Foreskin keratinocyte (primary cell): ENCODE measurements at places on chromosomes 4 and X.
A peak's percentile ranks its signal among the peaks of the same experiment; 100 is the strongest.

- peak; percentile 65 for DNase-seq
These were observed 67.7 kb downstream of the THOC2 start for GRCh38 chrX:123665197-123665596.

DNA sequence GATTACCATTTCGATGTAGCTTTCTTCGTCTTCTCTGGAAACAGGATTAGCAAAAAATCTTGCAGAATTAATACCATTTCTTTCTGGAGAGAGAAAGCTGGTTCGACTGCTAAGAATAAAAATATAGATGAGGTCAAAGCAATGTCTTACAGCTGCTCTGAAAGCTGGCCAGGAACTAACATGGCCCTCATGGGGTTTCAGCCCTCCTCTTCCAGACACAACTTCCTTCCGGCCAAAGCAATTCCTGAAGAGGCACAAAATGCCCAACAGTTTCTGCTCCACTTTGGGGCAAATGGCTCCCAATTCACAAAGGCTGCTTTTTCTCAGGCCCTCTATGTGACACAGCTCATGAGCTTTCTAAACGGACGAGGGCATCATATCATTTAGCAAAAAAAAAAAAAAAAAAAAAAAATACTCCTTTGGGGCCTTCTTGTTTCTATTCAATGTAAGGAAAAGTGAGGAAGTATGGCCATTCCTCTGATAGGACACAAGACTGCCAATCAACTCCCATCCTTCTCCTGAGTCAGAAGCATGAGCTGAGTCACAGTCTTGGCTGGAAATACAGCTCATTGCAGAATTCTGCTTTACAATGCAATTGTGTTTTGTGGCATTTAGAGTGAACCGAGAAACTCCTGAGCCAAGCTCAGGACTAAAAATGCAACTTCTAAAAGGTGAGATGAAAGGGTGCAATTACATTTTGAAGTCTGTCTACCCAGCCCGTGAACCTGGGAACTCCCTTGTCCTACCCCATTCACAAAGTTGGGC lies 42.7 kb upstream of the CTAG2 start:
- peak; percentile 60 for DNase-seq

DNA sequence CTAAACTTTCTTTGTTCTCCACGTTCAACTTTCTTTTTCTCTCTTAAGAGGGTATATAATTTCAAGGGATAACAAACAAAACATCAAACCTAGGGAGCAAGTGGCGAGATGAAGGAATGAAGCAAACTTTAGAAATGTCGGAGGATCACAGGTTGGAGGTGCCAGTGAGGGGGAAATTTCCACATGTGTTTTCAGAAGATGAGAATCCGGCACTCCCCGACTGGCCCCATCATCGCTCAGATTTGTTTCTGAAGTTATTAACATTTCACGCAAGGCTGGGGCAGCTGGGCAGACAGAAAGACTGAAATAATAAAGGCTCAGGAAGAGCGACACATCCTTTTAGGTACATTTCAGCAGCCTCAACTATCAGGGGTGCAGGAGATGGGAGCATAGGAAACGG lies 134.9 kb downstream of the SMIM20 start:
- no peak for DNase-seq

GRCh38 chrX:631802-632365 lies 1.3 kb downstream of the SHOX start:
- DNase-seq = no peak

DNA sequence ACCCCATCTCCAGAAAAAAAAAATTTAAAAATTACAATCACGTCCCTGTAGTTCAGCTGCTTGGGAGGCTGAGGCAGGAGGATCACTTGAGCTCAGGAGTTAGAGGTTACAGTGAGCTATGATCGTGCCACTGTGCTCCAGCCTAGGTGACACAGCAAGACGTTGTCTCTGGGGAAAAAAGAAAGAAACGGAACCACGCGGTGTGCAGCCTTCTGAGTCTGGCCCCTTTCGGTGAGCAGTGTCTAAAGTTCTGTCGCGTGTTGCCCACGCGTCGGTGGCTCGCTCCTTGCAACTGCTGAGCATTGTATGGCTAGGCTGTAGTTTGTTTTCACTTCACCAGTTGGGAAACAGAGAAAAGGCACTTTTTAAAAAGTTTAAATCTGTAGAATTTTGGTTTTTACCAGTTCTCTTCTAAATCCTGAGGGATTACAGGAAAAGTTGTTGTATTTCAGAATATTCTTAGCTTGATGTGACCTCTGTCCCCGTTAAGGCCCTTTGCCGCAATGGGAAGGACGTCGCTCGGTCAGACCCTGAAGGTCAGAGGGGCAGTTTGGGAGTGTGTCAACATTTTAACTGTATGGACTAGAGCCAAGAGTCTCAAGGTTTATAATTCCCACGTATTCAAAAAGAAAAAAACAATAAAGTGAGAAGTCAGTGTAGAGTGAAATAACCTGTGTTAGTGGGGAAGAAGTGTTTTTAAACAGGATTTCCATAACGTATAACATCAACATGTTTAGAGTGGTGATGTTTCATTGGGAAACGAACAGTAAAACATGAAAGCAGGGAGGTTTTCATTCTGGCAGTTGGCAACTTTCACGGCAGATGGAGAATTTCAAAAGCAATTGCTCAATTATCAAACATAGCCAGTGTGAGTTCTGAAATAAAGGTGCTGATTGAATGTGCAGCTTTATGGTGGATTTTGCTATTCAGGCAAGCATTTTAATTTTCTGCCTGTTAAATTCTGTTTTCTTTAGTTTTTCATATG lies 45.8 kb upstream of the MSANTD1 start:
- no peak for DNase-seq

DNA sequence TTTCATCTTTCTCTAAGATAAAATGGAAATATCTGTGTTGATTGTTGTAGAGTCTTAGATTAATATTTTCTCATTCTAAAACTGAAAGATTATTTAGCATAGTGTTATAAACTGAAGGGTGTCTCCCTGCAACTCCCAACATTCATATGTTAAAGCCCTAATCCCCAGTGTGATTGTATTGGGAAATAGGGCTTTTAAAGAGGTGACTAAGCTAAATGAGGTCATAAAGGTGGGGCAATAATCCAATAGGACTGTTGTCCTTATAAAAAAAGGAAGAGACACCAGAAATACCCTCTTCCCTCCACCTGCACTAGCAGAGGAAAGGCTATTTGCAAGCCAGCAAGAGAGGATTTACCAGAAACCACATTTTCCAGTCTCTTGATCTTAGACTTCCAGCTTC lies 1626.4 kb downstream of the C4orf33 start:
- DNase-seq = peak; percentile 58

DNA sequence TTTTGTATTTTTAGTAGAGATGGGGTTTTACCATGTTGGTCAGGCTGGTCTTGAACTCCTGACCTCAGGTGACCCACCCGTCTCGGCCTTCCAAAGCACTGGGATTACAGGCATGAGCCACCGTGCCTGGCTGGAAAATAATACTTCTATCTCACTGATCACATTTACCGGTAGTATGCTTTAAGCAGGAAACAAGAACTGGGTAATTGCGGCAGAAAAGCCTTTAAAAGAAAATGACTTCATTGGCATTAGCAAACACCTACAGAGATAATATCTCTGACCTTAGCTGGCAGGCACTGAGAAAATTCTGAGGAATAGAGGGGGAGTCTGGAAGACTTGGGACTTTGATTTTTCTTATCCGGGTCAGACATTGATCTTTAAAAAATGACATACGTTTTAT lies 78.5 kb downstream of the SHROOM3 start:
- DNase-seq = no peak

- no peak for DNase-seq
These were observed 65.8 kb downstream of the PDLIM5 start for GRCh38 chr4:94517492-94517891.

- DNase-seq = no peak
These were observed 179.6 kb downstream of the TMA16 start for GRCh38 chr4:163673848-163674697.

GRCh38 chr4:101136373-101137370 lies 210.7 kb downstream of the PPP3CA start:
- DNase-seq = no peak

GRCh38 chr4:182188622-182189021 lies 54.6 kb upstream of the TENM3 start:
- no peak for DNase-seq

GRCh38 chrX:47231167-47231566 lies 1.6 kb upstream of the USP11 start:
- DNase-seq = no peak

DNA sequence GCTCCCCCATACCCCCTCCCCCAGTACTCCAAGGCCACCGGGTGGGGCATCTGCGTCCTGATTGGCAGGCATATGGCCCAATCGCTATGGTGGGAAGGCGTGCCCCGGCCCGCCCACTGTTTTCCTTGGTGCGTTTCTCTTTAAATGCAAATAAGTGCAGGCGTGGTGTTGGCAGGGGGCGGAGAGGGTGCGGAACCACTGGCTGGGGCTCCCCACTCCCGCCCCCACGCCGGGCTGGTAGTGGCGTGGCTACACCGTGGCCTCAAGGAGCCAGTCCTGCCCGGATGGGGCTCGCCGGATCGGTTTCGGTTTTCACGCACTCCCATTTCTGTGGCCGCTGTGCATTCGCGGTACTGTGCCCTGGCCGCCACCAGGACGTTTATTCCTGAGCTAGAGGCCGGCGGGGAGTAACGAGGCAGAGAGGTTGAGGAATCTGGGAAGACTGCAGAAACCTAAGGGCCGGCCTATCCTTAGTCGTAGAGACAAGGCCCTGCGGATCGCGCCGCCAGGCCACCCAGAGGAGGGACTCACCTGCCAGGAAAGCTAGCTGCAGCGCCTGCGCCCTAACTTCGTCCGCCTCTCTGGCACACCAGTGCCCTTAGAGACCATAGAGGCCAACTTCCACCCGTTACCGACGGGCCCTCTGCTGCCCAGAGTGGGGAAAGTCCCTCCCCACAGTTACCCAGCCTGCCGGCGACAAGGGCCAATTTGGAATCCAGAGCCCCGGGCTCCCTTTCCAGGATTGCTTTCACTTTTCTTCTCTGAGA lies 410 bp upstream of the AMER1 start:
- peak; percentile 82 for DNase-seq

DNA sequence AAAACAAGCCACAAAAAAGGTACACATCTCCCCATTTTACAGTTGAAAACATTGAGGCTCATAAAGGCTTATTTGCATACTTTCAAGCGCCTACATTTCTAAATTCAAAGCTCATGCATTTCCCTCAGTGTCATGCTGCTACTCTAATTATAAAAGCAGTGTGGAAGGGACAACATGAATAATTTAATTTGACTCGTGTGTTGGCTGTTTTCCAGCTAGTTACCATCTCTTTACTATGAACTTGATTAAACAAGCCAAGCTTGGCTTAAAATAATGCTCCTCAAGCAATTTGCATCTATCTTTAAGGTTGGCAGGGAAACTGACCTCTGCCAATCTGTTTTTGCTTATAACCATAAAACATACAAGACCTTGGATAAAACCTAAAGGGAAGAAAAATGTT lies 252.5 kb upstream of the NEIL3 start:
- DNase-seq = no peak

GRCh38 chr4:107548211-107548905 lies 171.7 kb downstream of the PAPSS1 start:
- no peak for DNase-seq

DNA sequence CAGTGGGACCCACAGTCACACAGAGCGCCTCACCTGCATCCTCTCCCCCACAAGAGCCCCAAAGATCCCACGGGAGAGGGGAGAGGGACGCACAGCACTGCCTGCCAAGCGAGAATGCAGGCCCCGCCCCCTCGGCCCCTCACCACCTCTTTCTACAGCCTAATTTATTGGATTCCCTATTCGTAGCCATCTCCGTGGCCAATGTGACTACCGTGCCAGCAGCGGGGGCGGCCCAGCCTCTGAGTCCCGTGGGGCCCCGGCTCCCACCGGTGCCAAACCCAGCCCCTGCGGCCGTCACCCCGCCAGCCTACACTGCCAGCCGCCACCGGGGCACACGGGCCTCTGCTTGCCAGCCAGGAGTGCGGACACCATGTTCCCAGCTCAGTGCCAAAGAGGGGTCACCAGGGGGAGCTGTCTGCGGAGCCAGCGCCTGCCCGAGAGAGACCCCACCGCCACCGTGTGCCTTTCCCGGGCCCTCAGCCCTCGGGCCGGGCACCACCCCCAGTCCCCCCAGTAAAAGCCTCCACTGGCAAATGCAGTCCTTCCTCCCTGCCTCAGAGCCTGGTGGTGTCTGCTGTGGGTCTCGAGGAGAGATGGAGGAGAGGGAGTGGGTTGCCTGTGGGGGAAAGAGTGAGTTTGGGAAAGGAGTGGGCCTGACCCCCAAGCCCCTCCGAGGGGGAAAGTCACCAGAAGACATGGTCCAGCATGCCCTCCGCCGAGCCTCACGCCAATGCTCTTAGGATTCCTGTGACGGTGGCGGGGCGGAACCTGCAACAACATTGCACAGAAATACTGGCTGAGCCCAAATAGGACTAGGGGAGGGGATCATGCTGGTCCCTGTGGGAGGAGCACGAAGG lies 19.6 kb upstream of the PLXNB3 start:
- no peak for DNase-seq

- DNase-seq = peak; percentile 3
These were observed 8.0 kb downstream of the IBSP start for GRCh38 chr4:87807402-87807801.

DNA sequence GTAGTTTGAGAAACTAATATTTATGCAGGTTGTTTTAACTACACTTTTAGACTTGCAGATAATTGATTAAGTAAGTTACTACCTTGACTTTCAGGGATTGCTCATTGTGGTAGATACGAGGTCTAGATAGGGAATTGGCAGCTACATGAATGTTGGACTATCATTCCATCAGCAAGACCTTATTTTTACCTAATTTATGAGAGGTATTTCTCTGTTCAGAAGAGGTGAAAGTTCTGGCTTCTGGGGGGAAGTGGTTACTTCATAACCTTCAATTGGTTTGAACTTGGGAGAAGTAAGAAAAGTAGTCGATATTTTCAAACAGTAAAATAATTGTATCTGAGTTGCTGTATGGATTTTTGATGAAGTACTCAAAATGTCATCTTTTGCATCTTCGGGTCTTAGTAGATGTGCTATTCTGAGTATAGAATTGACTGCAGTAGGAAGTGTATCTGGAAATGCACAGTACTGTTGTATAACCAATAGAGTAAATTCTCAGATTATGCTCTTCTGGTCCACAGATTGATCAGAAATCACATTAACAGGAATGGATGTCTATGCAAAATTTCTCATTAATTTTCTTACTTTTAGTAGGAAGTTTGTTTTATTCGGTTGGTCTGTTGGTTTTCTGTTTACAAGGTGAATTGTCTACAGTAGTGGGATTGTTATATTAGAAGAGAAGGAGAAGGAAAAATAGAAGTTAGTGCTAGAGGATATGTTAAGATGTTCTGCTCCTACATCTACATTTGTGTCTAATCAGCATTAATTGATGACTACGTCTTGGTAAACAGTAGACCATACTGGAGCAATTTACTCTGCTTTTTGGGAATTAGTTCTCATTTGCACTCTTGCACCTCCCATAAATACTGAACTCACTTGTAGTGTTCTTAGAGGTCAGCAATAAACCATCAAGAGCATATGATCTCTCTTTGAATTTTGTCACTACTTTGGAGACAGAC lies 3.0 kb downstream of the NFKB1 start:
- peak; percentile 12 for DNase-seq

- no peak for DNase-seq
These were observed 44.7 kb upstream of the EPGN start for GRCh38 chr4:74263551-74263950.

DNA sequence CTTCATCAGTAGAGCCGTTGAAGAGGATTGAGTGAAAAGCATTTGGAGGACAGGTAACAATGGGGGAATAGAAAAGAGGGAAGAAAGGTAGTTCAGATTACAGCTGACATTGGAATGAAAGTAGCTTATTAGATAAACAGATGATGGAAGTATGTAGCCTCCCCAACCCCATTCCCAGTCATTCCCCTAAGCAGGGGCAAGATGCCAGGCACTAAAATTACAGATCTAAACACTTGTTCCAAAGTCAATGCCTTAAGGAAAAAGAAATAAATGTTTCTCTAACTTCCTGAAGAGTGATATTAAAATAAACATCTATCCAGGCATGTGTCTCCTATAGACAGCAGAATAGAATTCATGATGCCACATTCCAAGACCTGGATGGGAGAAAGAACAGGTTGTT lies 350.8 kb downstream of the PDGFC start:
- no peak for DNase-seq
